A549 treated with RU486 at 1 μM for 4 hours (cell line): ENCODE measurements at places on chromosomes 6 and 20. TPM values are rescaled to one million over a fixed set of nuclear protein-coding genes. Genes with fewer than 3 reads are reported as not detected.

EDN1 gene
- total RNA-seq, result 39.5 to 47.2 TPM (median 42.8 TPM) in 5 replicates

TPD52L1 gene
- total RNA-seq, result 43.8 to 50.6 TPM (median 47.9 TPM) in 5 replicates

GSTA2 gene
- not detected in 5 replicates for total RNA-seq

EBF4 gene
- 2.4 to 3.0 TPM (median 2.7 TPM) in 5 replicates for total RNA-seq

TMEM239 gene
- 0.02 to 0.07 TPM in 2 of 5 replicates, not detected in the others for total RNA-seq

OR12D3 gene
- total RNA-seq, result not detected in 5 replicates

SLC26A8 gene
- total RNA-seq, result not detected in 5 replicates

FAM209B gene
- total RNA-seq, result 0.25 to 0.59 TPM (median 0.48 TPM) in 4 of 5 replicates, not detected in the other

RFX6 gene
- total RNA-seq, result not detected in 5 replicates

TDRD6 gene
- total RNA-seq, result not detected in 5 replicates

SLC17A3 gene
- 0.53 to 1.4 TPM (median 0.93 TPM) in 5 replicates for total RNA-seq

HCK gene
- 0.08 to 0.13 TPM (median 0.10 TPM) in 4 of 5 replicates, not detected in the other for total RNA-seq

NTSR1 gene
- 0.08 to 0.27 TPM (median 0.16 TPM) in 5 replicates for total RNA-seq

MCHR2 gene
- total RNA-seq, result not detected in 5 replicates

TMEM217 gene
- 0.80 to 1.1 TPM (median 0.97 TPM) in 5 replicates for total RNA-seq

TFAP2A gene
- total RNA-seq, result 14.4 to 18.4 TPM (median 17.4 TPM) in 5 replicates

PIM1 gene
- 12.1 to 24.2 TPM (median 20.4 TPM) in 5 replicates for total RNA-seq

IL17F gene
- total RNA-seq, result not detected in 5 replicates

BTNL2 gene
- total RNA-seq, result not detected in 5 replicates

SRSF12 gene
- total RNA-seq, result 0.35 to 1.2 TPM (median 1.0 TPM) in 5 replicates

PAK5 gene
- total RNA-seq, result not detected in 5 replicates

CDKN1A gene
- 178 to 255 TPM (median 220 TPM) in 5 replicates for total RNA-seq

PRSS35 gene
- total RNA-seq, result 0.08 to 0.09 TPM in 2 of 5 replicates, not detected in the others

PTGIS gene
- total RNA-seq, result 0.07 TPM in 2 of 5 replicates, not detected in the others

MYB gene
- 0.35 to 1.3 TPM (median 0.63 TPM) in 5 replicates for total RNA-seq

SNAI1 gene
- total RNA-seq, result 11.0 to 18.7 TPM (median 15.1 TPM) in 5 replicates

SPINT3 gene
- total RNA-seq, result not detected in 5 replicates

GLP1R gene
- total RNA-seq, result not detected in 5 replicates

RNF146 gene
- 7.1 to 10.3 TPM (median 9.6 TPM) in 5 replicates for total RNA-seq

CFAP61 gene
- total RNA-seq, result 0.16 to 0.92 TPM (median 0.47 TPM) in 4 of 5 replicates, not detected in the other

TFAP2C gene
- 12.3 to 16.1 TPM (median 12.7 TPM) in 5 replicates for total RNA-seq

MOG gene
- total RNA-seq, result not detected in 5 replicates

SLC13A3 gene
- 0.03 to 0.13 TPM (median 0.06 TPM) in 3 of 5 replicates, not detected in the others for total RNA-seq

HLA-DMB gene
- 1.2 to 2.3 TPM (median 2.2 TPM) in 5 replicates for total RNA-seq

HLA-B gene
- 24.5 to 36.5 TPM (median 29.0 TPM) in 5 replicates for total RNA-seq

NEURL2 gene
- 0.88 to 1.5 TPM (median 1.4 TPM) in 5 replicates for total RNA-seq

EPPIN gene
- not detected in 5 replicates for total RNA-seq

CDH26 gene
- total RNA-seq, result 0.10 to 0.53 TPM (median 0.23 TPM) in 4 of 5 replicates, not detected in the other

BACH2 gene
- 0.25 to 0.73 TPM (median 0.33 TPM) in 5 replicates for total RNA-seq

CAGE1 gene
- total RNA-seq, result 0.10 TPM in 1 of 5 replicates, not detected in the others

C6orf136 gene
- total RNA-seq, result 11.2 to 14.0 TPM (median 12.9 TPM) in 5 replicates

ZNF133 gene
- total RNA-seq, result 9.0 to 11.0 TPM (median 10.5 TPM) in 5 replicates

DYNLT2 gene
- total RNA-seq, result 0.27 to 0.70 TPM (median 0.65 TPM) in 5 replicates

ECT2L gene
- total RNA-seq, result not detected in 5 replicates

ADISSP gene
- total RNA-seq, result 101 to 169 TPM (median 156 TPM) in 5 replicates

ZGPAT gene
- 18.7 to 27.3 TPM (median 26.3 TPM) in 5 replicates for total RNA-seq

COL21A1 gene
- total RNA-seq, result 0.43 to 1.5 TPM (median 0.72 TPM) in 5 replicates

CLVS2 gene
- 0.05 to 0.13 TPM (median 0.11 TPM) in 4 of 5 replicates, not detected in the other for total RNA-seq

NT5E gene
- 20.4 to 42.9 TPM (median 36.6 TPM) in 5 replicates for total RNA-seq

LTB gene
- total RNA-seq, result 0.25 to 0.57 TPM (median 0.49 TPM) in 4 of 5 replicates, not detected in the other

FOXP4 gene
- 15.9 to 26.4 TPM (median 21.2 TPM) in 5 replicates for total RNA-seq

CNR1 gene
- 0.30 to 0.66 TPM (median 0.55 TPM) in 5 replicates for total RNA-seq

BPIFA1 gene
- not detected in 5 replicates for total RNA-seq

MROH8 gene
- 0.81 to 2.2 TPM (median 1.0 TPM) in 5 replicates for total RNA-seq

OTOR gene
- not detected in 5 replicates for total RNA-seq

CCM2L gene
- total RNA-seq, result 0.47 to 0.67 TPM (median 0.56 TPM) in 5 replicates

ZBTB46 gene
- total RNA-seq, result 0.46 to 0.96 TPM (median 0.71 TPM) in 5 replicates
